Activated naive CD4-positive, alpha-beta T cell treated with anti-CD3 and anti-CD28 coated beads for 36 hours (primary cell): ENCODE measurements at places on chromosomes 12 and 14. TPM values are rescaled to one million over a fixed set of nuclear protein-coding genes. Genes with fewer than 3 reads are reported as not detected.

SLC22A17 gene
- total RNA-seq = 4.8 TPM

- H3K27ac ChIP-seq = peak overlapping the region; percentile 96
- no peaks in the 10 kb centered on the region for H3K27me3 ChIP-seq
- H3K4me3 ChIP-seq = peak overlapping the region; percentile 1
- no peak for DNase-seq
- H3K4me1 ChIP-seq = peaks cover 98% of the 10 kb centered on the region
- H3K36me3 ChIP-seq = peaks cover 5% of the 10 kb centered on the region
These were observed 1084.7 kb downstream of the BCL11B start for GRCh38 chr14:98187281-98187680.

DNA sequence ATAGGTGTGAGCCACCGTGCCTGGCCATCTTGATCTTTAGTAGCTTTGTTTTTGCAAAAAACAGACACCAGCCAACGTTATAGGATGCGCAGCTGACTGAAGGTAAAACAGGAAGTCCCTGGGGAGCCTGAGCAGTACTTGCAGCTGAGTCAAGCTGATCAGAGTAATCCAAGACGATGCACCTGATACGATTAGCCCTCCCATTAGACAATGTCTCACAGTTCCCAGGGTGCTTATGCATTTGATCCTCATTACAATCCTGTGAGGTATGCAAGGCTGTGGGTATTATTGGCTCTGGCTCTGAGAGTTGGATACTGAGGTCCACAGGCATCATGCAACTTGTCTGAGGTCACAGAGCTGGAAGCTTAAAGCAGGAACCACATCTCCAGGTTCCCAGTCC, 8.1 kb downstream of the KRT18 start:
- peaks cover 5% of the 10 kb centered on the region for H3K4me1 ChIP-seq
- H3K27me3 ChIP-seq = no peaks in the 10 kb centered on the region
- peak; percentile 27 for DNase-seq

NAB2 gene
- 18.4 TPM for total RNA-seq

GRCh38 chr14:105473677-105474482, 741 bp upstream of the CRIP2 start:
- H3K4me1 ChIP-seq = peaks cover 14% of the 10 kb centered on the region
- DNase-seq = peak; percentile 63
- peak overlapping the region; percentile 27 for H3K4me3 ChIP-seq

KRT85 gene
- not detected for total RNA-seq

GRCh38 chr14:32078023-32078857, 1.1 kb downstream of the ARHGAP5 start:
- peaks cover 44% of the 10 kb centered on the region for H3K4me1 ChIP-seq
- H3K4me3 ChIP-seq = peak overlapping the region; percentile 95

OTOGL gene
- not detected for total RNA-seq

DNA sequence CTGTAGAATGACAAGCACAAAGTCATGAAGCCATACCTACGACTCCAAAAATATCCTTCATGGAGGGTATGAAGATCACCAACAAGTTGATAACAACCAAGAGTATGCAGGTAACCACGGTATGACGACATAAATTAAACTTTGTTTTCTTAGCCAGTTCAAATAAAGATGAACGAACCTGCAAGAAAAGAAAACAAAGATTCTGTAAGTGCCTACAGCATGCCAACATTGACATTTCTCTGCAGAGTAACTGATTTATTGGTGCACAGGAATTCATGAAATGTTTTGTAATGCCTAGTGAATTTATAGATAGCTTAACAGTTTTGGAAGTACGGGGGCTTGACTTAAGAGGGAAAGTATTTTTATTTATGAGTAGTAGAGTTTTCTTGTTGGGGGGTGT, 71.0 kb downstream of the SLC38A1 start:
- peaks cover 22% of the 10 kb centered on the region for H3K4me1 ChIP-seq
- no peak for DNase-seq
- H3K4me3 ChIP-seq = no peak overlapping the region

ITFG2 gene
- total RNA-seq = 27.5 TPM

DNA sequence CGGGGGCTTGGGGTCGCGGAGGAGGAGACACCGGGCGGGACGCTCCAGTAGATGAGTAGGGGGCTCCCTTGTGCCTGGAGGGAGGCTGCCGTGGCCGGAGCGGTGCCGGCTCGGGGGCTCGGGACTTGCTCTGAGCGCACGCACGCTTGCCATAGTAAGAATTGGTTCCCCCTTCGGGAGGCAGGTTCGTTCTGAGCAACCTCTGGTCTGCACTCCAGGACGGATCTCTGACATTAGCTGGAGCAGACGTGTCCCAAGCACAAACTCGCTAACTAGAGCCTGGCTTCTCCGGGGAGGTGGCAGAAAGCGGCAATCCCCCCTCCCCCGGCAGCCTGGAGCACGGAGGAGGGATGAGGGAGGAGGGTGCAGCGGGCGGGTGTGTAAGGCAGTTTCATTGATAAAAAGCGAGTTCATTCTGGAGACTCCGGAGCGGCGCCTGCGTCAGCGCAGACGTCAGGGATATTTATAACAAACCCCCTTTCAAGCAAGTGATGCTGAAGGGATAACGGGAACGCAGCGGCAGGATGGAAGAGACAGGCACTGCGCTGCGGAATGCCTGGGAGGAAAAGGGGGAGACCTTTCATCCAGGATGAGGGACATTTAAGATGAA, 630 bp downstream of the FOS start:
- peak overlapping the region; percentile 93 for H3K4me3 ChIP-seq
- peak overlapping the region; percentile 70 for H3K27ac ChIP-seq
- peaks cover 22% of the 10 kb centered on the region for H3K27me3 ChIP-seq
- peak; percentile 79 for DNase-seq

- no peaks in the 10 kb centered on the region for H3K4me1 ChIP-seq
- no peaks in the 10 kb centered on the region for H3K36me3 ChIP-seq
- peaks cover 10% of the 10 kb centered on the region for H3K27me3 ChIP-seq
- no peak for DNase-seq
These were observed 274.9 kb downstream of the EMP1 start for GRCh38 chr12:13471471-13471870.

L2HGDH gene
- 14.3 TPM for total RNA-seq

RPL41 gene
- total RNA-seq = 5,971 TPM

DNA sequence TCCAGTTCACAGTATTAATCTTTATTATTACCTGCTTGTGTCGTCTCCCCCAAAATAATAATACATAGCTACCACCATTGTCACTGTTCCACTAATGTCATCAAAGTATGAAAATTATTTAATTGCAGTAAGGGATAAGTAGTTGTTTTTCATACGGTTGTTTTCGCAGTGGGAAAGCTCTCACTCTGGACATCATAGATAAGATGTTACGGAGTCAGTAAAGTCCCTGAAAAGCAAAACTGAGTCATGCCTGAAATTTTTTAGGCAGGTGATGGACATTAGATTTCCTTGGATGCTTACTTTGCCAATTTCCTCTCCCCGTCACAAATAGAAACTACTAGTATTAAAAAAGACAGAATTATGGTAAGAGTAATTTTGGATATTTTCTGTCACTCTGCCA, 13.2 kb downstream of the PNP start:
- no peaks in the 10 kb centered on the region for H3K27me3 ChIP-seq
- peaks cover 25% of the 10 kb centered on the region for H3K4me1 ChIP-seq
- peaks cover 14% of the 10 kb centered on the region for H3K36me3 ChIP-seq
- no peak overlapping the region for H3K4me3 ChIP-seq
- no peak for DNase-seq

GRCh38 chr12:15851919-15852318, 30.3 kb upstream of the STRAP start:
- no peak for DNase-seq
- no peak overlapping the region for H3K27ac ChIP-seq
- no peaks in the 10 kb centered on the region for H3K27me3 ChIP-seq

CPNE8 gene
- 3.5 TPM for total RNA-seq

GRCh38 chr12:44603701-44604100, 272.4 kb downstream of the NELL2 start:
- no peaks in the 10 kb centered on the region for H3K4me1 ChIP-seq
- H3K27ac ChIP-seq = no peak overlapping the region
- H3K4me3 ChIP-seq = no peak overlapping the region
- peaks cover 21% of the 10 kb centered on the region for H3K36me3 ChIP-seq
- DNase-seq = no peak

DNA sequence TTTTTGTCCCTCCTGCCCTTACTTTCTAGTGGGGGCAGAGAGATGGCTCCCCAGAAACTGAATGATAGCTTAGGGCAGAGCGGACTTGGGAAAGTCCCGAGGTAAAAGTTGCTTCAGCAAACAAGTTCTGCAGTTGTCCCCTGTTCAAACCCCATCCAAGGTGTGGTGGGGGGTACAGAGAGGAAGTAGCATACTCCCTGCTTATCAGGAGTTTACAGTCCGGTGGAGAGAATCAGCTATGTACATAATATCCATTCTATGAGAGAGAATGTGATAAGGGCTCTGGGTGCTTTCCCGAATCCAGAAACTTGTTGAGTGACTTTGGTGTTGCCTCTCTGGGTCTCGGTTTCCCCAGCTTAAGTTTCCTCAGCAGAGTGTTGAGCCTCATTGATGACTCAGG, 40.4 kb upstream of the VRK1 start:
- peaks cover 5% of the 10 kb centered on the region for H3K27me3 ChIP-seq
- H3K4me1 ChIP-seq = no peaks in the 10 kb centered on the region
- DNase-seq = no peak
- no peaks in the 10 kb centered on the region for H3K36me3 ChIP-seq

DNA sequence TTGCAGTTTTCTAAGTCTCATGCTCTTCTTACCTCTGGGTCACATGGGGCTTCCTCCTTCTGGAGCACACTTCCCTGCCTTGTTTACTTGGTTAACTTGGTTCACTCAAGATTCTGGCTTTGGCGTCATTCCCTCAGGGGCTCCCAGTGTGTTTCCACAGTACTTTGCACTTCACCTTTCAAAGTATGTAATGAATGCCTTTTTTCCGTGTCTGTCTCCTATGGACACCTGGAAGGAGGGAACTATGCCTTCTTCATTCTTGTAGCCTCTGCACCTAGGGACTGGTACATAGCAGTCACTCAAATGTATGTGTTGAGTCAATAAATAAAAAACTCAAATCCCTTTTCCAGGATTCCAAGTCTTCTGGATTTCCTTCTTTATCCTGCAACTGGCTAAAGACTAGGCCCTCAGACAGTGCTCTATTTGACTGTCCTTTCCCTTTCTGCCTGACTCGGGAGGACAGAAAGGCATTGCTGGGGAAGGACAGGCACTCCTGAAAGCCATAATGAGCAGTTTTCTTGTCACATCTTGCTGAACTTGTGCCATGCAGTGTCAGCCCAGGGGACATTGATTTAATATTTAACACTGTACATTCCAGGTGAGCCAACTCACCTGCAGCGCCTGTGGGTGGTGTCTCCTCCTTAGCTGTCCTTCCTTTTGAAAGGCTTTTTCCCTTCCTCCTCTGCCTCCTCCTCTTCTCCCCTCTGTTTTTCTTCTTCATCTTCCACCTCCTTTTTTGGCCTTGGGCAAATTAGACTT, 12.8 kb downstream of the MYRFL start:
- H3K36me3 ChIP-seq = no peaks in the 10 kb centered on the region
- H3K27me3 ChIP-seq = peaks cover 2% of the 10 kb centered on the region
- H3K27ac ChIP-seq = no peak overlapping the region
- DNase-seq = no peak

SYNDIG1L gene
- total RNA-seq = not detected

ADAM20 gene
- total RNA-seq = 0.43 TPM

RDH16 gene
- 0.69 TPM for total RNA-seq

PROX2 gene
- 0.07 TPM for total RNA-seq

CNTN1 gene
- not detected for total RNA-seq

DNA sequence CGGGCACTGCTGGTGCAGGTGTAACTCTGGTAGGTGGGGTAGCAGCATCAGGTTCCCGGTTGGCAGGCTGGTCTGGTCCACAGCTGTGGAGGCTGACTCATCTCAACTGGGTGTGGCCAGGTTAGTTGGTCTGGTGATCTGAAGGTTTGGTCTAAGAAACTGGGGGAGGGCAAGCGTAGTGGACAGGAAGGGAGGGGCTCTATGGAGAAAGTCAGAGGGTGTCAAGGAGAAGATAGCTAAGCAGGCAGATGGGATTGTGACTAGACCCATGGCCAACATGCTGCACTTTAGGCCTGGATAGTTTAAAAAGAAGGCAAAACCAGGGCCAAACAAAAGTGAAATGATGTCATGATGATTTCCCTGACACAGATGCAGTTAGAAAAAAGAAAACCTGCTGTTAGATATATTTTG, 7.9 kb downstream of the TRIM9 start:
- DNase-seq = no peak
- H3K4me3 ChIP-seq = no peak overlapping the region
- no peaks in the 10 kb centered on the region for H3K27me3 ChIP-seq
- no peak overlapping the region for H3K27ac ChIP-seq

DNA sequence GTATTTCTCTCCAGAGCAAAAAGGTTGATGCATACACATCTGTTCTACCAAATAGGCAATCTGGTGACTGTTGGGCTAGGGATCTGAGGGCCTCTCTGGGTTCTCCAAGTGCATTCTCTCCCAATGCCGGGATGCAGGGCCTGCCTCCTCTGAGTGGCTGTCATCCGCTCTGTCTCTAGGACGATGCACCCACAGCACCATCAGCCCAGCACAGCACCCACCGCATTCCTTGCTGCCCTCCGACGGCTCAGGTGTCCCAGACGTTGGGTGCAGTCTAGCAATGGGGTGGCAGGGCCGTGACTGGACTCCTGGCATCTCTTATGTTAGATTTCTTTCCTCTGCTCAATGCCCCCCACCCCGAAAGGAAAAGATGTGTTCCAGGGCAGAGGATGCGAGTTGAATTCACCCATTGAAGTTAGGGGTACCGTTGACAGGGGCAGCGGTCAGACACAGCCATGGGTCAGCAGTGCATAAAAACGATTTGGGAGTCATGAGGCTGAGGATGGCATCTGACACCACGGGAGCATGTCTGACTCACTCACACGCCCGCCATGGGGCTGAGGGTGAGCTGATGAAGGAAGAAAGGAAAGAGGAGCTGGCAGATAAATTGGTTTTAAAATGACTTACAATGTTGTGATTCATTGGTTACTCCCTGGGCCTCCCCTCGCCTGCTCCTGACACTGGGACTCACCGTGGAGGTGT, 93.2 kb upstream of the C14orf180 start:
- H3K4me3 ChIP-seq = no peak overlapping the region
- no peak for DNase-seq
- no peaks in the 10 kb centered on the region for H3K36me3 ChIP-seq
- H3K27ac ChIP-seq = no peak overlapping the region
- H3K4me1 ChIP-seq = no peaks in the 10 kb centered on the region

SLC39A9 gene
- 54.5 TPM for total RNA-seq

DNA sequence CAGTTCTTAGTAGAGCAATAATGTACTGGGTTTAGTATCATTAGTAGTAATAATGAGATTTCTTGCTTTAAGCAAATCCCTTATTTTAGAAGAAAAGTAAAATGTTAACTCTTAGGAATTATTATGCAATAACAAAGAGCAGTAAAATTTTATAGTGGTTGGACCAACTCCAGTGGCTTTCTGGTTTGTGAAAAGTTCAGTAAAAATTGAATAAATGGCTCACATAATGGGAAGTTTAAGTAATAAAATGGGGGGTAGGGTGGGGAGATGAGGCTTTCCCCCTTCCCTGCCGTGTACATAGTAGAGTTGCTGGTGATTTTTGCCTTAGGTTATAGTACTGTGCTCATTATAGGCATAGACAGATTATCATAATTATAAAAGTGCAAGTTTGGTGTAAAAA, 250.5 kb upstream of the ATP2B1 start:
- no peak overlapping the region for H3K27ac ChIP-seq
- H3K4me1 ChIP-seq = peaks cover 14% of the 10 kb centered on the region
- H3K4me3 ChIP-seq = no peak overlapping the region
- no peaks in the 10 kb centered on the region for H3K27me3 ChIP-seq

PPP4R4 gene
- total RNA-seq = 13.2 TPM

- no peak for DNase-seq
- H3K36me3 ChIP-seq = no peaks in the 10 kb centered on the region
- H3K27me3 ChIP-seq = no peaks in the 10 kb centered on the region
- H3K27ac ChIP-seq = no peak overlapping the region
- no peak overlapping the region for H3K4me3 ChIP-seq
These were observed 91.9 kb downstream of the DICER1 start for GRCh38 chr14:95065411-95065810.

- peaks cover 6% of the 10 kb centered on the region for H3K4me1 ChIP-seq
- no peak overlapping the region for H3K4me3 ChIP-seq
- H3K27me3 ChIP-seq = no peaks in the 10 kb centered on the region
- DNase-seq = no peak
These were observed 19.7 kb upstream of the IFT81 start for GRCh38 chr12:110104188-110105094.
